ENCODE measurements at places on chromosomes 12 and 14.

- no peak for DNase-seq
Observed at GRCh38 chr14:66242001-66242400, 244.2 kb upstream of the CCDC196 start.

DNA sequence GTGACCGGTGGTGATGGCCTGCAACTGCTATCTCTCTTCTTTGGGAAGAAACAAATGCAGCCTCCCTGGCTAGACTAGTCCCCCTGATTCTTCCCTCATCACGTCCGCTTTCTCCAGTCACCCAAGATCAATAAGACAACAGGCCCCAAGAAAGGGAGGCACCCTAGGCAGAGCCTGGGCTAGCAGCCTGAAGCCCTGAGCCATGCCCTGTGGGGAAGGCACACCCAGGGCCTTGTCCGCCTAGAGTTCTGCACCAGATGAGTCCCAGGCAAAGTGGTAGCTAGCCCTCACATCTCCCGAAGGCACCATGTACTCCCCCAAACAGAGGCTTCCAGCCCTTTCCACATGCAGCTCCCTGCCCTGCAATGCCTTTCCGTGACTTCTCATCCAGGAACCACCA, 35.1 kb downstream of the CAMKK2 start:
- DNase-seq, result no peak

DNA sequence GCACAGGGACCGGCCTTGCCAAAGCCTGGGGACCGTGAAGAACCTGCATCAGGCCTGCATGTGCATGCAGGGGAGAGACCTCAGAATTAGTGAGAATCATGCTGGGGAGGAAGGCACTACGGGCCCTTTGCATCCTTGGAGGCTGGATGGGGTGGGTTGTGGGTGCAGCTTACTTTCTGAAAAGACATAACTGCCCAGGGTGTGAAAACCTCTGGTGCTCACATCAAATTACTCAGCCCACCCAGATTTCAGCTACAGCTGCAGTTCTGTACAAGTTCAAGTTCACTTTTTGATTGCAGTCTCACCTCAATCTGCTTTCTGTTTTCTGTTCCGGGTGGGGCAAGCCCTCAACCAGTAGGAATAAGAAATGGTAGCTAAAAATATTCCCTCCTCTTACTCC, 130.6 kb downstream of the SLC15A4 start:
- no peak for DNase-seq

DNA sequence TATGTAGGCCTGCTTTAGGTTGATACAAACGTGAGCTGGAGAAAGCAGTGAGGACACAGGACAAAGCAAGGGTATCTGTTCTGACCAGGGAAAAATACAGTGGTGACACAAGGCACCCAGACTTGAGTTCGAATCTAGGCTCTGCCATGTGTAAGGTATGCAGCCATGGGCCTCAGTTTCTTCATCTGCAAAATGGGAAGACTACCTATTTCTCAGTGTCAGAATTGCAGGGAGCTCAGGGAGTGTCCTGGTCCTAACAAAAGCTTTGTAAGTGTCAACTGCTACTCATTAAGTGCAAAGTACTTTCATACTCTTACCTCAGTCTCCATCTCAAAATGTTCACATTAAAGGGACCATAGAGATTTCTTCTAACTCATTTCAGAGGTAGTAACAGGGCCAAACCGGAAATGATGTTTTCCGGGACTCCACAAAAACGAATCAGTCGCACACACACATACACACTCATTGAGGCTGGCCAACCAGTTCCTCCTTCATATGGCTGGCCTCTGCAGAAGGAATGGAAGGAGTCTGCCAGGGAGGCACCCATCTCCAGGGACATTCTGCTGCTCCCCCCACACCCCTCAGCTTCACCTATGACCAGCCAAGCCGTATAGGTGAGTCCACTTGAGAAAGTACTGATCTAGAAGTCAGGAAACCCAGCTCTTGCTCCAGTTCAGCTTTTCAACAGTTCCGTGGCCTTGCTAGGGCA, 7.8 kb downstream of the CTDSP2 start:
- DNase-seq, result no peak

- DNase-seq, result no peak
Observed at GRCh38 chr14:95184413-95184790, 27.1 kb upstream of the DICER1 start.

GRCh38 chr12:82130762-82131161, 227.4 kb downstream of the CCDC59 start:
- DNase-seq, result no peak
